H7 (cell line): ENCODE measurements at places on chromosomes 5 and 9.

DNA sequence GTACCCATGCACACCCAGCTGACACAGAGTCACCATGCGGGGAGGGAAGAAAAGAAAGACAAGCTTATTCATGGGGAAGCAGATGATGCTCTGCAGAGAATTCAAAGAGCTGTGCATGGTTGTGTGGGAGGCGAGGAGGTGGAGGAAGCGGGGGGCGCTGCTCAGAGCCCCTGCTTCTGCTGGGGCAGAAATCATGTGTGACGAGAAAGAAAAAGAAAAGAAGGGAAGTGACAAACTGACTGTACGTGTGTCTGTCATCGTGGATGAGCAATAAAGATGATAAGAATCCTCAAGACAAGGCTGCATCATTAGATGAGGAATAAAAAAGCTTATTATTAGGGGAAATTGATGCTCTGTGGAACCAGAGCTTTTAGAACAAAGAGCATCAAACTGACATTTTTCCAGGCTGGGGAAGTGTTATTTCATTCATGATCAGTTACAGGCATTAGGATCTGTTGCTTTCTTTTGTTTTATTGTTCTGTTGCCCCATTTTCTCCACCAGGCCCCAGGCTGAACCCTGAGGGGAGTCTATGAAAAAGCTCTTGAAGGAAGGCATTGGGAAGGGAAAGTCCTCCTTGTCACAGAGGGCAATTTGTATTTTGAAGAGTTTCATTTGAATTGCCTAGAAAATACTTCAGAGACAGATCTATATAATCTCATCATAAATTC lies 20.3 kb upstream of the SH3RF2 start:
- no peak for DNase-seq

GRCh38 chr5:172830275-172830799 lies 3.7 kb upstream of the ERGIC1 start:
- no peak for DNase-seq

- no peak for DNase-seq
These were observed 138.4 kb downstream of the C9orf152 start for GRCh38 chr9:110069326-110070248.

- no peak for DNase-seq
These were observed 29.7 kb upstream of the C9orf72 start for GRCh38 chr9:27602954-27603353.

DNA sequence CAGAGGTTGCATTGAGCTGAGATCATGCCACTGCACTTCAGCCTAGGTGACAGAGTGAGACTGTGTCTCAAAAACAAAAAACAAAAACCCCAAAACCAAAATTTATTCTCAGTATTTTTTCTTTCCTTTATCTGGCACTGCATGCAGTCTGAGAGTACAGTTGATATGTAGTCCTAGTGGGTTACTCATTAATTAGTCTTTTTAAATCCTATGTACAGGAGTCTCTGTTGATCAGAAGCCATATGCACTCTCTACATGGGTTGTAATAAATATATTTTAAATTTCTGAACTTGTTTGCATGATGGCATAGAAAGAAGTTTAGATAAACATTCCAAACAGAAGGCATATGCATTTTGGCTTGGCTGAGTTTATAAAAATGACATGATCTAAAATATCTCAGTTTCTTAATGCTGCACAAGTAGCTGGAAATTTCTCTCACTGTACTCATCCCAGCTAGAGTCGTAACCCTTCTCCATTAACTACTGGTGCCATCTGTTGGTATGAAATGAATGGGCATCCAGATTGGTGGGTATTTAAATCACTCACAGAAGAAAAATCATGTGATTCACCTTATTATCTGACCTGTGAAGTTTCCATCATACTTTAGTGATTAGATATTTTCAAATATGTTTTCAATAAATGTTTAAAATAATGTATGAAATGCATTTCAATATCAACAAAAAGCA lies 284.8 kb downstream of the CTNND2 start:
- DNase-seq = no peak
